ENCODE measurements at places on chromosomes 6 and 20.
A peak's percentile ranks its signal among the peaks of the same experiment; 100 is the strongest.

DNA sequence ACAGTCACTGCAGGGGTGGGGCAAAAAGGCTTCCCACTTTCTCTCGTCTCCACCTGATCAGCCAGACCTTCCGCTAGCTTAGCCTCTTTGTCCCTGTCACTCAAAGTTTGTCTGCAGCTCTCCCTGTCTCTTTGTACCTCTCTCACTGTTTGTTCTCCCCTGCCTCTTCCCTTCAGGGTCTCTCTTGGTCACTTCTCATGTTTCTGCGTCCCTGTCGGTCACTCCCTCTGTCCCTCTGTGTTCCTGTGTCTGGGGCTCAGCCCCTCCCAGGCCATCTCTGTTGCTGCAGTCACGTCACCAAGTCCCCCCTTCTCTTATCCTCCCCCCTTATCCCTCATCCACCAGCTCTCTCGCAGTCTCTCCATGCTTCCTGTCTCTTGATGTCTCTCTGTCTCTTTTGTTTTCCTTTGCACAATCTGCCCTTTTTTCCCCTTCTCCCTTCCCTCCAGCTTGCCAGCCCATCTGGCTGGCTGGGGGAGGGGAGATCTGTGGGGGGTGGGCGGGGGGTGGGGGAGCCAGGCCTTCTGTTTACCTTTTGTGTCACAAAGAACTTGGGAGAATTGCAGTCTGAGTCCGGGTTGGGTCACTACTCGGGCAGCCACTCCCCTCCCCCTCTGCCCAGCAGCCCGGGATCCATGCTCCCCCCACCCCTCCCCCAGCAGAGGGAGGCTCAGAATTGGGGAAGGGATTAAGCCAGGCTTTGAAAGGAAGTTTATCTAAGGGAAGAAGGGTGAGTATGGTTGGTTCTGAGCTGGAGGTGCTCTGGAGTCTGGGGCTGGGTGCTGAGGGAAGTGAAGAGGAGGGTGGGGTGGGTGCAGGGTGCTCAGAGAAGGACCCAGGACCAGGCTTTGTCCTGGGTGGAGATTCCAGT is 32.3 kb downstream of the FOXP4 start:
- DNase-seq: no peak

DNA sequence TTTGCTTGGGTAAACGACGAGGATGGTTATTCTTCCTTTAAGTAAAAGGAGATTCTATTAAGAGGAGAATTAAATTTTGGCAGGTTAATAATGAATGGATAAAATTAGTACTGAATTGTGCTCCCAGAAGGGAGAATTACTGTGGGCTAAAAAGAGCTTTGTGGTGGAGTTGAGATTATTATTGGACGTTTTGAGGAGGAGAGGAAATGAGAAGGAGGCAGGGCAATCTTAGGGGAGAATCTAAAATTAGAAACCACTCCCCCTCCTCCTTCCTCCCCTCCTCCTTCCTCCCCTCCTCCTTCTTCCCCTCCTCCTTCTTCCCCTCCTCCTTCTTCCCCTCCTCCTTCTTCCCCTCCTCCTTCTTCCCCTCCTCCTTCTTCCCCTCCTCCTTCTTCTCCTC is 331.8 kb downstream of the PRL start:
- DNase-seq: no peak

- DNase-seq: no peak
Measured at GRCh38 chr6:167756597-167756996, 70.1 kb upstream of the AFDN start.

- no peak for DNase-seq
Measured at GRCh38 chr20:4220756-4221155, 205.4 kb upstream of the RNF24 start.

GRCh38 chr6:36633915-36634314 is 39.8 kb downstream of the SRSF3 start:
- peak; percentile 29 for DNase-seq

- DNase-seq: peak; percentile 67
Measured at GRCh38 chr6:27293436-27294098, 18.5 kb downstream of the POM121L2 start.

All from HFFc6 (cell line).